ENCODE measurements at places on chromosomes 4 and X.
A peak's percentile ranks its signal among the peaks of the same experiment; 100 is the strongest.

- peak; percentile 2 for DNase-seq
Observed at GRCh38 chr4:180665994-180666824, 1577.0 kb upstream of the TENM3 start.

DNA sequence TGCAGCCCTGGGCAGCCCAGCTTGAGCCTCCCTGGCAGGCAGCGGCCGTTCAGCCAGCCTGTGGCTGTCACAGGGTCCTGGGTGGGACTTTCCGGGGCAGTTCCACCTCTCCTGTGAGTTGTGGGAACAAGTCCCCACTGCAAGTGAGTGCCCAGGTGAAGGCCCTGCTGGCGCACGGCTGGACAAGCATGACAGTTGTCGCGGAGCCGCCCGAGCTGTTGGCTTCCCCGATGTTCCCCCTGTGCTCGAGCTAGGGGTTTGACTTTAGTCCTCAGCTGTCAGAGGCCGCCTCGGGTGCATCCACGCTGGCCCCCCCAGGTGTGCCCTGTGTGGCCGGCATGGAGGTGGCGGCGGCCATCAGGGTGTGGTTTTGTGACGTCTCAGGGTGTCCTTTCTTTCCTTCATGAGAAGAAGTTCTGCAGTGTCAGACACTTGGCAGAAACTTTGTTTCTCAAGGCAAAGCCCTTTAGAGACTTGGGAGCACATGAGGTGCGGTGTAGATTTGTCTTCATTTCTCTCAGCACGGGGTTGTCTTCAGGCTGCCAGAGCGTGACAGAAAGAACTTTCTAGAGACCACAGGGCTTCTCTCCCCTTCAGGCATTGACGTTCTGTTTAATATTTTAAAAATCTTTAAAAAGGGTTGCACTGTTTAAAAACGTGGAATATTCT lies 69.4 kb upstream of the HGFAC start:
- no peak for DNase-seq

GRCh38 chr4:123777373-123777772 lies 380.8 kb downstream of the SPRY1 start:
- no peak for DNase-seq

DNA sequence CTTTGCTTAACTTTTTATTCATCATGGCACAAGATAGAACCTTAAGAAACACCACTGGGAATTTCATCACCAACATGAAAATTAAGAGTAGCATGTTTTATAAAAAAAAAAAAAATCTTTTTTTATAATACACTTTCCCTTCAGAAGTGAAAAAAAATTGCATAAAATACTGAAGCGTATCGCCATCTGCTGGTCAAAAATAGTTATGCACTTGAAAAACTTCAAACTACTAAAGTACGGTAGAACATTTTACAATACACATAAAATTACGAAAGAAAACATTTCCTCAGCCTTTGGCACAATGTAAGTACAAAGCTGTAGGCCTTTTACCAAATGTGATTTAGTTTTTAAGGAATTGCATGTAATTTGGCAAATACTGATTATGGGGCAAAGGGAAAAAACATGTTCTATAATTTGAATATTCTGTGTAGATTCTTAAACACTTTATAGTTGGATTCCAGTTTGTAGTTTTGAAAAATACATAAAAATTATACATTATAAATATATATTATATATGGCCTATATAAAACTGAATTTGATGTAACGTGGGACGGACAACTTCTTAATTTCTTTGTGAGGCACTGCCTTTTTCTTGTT lies 26.5 kb downstream of the HCCS start:
- DNase-seq: no peak

DNA sequence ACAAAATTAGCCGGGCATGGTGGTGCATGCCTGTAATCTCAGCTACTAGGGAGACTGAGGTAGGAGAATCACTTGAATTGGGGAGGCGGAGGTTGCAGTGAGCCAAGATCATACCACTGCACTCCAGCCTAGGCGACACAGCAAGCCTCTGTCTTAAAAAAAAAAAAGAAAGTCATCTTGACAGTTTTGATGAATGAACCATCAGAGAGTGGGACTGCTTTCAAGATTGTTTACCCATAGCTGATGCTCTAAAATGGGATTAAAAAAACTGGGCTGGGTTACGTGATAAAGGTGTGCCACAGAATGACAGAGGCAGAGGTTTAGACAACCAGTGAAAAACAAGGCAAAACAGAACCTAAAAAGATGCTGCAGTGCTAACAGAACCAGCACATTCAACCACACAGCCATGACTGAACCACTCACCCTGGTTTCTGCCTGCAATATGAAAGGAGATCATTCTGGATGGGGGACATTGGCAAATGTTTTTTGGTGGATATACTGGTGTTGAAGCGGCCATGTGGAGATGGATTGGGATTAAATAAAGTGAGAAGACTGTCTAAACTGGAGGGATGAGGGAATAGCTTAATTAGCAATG lies 22.2 kb downstream of the GPAT3 start:
- DNase-seq: no peak

DNA sequence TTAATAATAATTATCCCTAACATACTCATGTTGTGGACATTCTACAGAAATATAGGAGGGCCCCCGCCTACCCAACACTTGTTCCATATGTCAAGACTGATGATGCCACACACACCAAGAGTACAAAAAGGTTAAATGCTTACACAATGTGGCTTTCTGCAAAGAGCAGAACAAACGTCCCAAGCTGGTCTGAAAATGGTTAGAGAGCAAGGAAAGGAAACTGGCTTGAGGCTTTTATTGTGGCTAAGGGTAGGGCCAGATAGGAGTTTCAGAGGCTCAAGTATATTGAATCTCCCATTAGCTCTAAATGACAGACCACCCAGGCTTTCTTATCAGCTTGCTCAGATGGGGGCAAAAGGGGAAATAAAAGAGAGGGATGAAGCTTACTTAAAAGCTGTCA lies 134.1 kb upstream of the C1QTNF7 start:
- no peak for DNase-seq

DNA sequence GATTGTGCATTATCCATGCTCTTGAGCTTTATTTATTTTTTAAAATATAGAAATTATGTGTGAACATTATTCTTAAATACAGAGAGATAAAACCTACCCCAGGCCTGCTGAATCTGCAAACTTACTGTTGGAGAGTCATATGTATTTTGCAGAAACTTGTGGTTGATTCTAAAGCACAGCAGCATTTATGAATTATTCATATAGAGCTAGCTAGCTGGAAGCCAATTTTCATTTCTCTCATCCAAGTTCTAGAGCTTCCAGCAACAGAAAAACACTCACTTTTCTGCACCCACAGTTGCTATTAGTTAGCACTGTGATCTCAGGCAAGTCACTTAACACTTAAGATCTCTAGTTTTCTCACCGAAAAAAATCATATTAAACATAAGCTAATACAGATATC lies 479.5 kb upstream of the FAM47C start:
- DNase-seq: no peak

DNA sequence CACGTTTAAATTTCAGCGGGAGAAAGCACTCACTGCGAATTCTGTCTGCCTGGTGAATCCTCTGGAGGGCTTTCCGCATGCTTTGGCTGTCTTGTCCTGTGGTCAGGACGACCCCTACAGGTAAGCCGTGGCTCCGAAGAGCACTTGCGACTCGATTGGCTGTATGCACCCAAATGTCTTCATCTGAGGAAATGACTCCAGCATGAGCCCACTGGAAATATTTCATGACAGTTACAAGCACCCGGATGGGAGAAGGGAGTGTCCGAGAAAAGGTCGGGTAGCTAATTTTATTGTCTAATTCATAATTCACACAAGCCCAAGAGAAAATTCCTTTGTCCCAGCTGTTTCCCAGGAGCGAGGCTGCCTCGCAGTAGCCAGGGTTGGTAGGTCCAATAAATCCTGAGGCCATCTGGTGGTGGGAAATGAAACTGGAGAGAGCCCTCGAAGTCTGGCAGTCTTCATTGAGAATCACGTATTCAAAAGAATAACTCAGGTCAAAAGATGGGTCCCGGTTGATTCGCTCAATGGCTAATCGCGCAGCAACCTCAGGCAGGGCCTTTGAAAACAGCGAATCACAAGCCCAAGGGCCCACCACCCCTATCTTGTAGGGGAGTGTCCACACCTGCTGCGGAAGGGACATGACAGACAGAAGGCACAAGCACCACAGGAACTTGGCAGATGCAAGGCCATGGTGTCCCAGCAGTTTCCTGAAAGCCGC lies 6.6 kb downstream of the GUCY2F start:
- peak; percentile 33 for DNase-seq

GRCh38 chr4:127788517-127788916 lies 6.4 kb downstream of the HSPA4L start:
- no peak for DNase-seq

DNA sequence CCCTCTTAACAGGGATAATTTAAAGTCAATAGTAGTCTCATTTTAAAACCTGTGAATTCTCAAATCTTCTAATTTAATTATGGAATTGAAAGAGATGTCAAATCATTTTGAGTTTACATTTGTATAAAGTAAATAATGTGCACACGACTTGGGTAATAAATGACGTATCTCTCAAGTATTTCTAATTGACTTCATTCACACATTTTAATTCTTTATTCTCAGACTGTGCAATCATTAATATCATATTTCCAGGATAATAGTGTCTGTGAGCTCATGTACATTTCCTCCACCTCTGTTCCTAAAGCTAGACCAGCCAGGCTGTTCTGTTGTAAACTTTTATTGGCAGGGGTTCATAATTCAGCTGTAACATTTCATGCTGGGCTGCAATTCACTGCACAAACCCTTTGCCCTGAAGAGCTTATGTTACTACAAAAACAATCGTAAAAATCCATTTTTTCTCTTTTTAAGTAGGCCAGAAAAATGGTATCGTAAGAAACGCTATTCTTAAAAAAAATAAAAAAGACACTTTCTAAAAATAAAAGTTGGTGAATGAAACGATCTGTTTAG lies 1103.1 kb upstream of the TENM3 start:
- DNase-seq: no peak

GRCh38 chrX:40154853-40155588 lies 57.3 kb upstream of the BCOR start:
- DNase-seq: no peak

- DNase-seq: no peak
Observed at GRCh38 chrX:2696698-2697215, 5.7 kb downstream of the CD99 start.

- DNase-seq: no peak
Observed at GRCh38 chr4:143606480-143606879, 93.0 kb downstream of the SMARCA5 start.

GRCh38 chr4:123488916-123489315 lies 92.3 kb downstream of the SPRY1 start:
- DNase-seq: no peak

DNA sequence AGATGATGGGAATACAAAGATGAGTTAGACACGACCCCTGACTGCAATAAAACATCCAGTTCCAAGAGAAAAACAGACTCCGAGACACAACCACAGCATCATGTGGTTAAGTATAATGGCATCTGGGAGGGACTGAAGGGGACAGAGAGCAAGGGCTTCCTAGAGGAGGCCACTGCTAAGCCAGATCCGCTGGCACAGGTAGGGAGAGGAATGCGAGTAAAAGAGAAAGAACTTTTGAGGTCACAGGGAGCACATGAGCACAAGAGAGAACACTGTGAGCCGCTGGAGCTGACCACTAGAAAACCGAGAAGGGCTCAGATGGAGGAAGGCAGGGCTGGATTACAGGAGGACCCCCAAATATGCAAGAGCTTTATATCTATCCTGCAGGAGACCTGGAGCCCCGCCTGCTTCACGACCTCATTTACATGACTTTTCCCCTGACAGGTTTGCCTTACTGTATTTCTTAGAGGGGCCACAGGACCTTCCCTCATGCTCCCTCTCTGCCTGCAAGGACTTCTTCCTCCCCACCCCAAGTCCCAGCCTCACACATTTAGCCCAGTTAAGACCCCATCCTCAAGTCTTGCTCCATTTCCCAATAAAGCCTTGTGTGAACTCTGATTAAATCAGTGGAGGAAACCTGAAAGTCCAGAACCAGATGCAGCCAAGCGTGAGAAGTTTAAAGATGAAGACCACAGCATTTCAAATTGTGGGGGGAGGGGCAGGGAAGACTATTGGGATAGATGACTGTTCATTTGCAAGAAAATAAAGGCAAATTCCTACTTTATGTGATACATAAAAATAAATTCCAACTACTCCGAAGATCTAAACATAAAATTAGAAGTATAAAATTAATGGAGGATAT lies 29.6 kb downstream of the MFAP3L start:
- DNase-seq: no peak

DNA sequence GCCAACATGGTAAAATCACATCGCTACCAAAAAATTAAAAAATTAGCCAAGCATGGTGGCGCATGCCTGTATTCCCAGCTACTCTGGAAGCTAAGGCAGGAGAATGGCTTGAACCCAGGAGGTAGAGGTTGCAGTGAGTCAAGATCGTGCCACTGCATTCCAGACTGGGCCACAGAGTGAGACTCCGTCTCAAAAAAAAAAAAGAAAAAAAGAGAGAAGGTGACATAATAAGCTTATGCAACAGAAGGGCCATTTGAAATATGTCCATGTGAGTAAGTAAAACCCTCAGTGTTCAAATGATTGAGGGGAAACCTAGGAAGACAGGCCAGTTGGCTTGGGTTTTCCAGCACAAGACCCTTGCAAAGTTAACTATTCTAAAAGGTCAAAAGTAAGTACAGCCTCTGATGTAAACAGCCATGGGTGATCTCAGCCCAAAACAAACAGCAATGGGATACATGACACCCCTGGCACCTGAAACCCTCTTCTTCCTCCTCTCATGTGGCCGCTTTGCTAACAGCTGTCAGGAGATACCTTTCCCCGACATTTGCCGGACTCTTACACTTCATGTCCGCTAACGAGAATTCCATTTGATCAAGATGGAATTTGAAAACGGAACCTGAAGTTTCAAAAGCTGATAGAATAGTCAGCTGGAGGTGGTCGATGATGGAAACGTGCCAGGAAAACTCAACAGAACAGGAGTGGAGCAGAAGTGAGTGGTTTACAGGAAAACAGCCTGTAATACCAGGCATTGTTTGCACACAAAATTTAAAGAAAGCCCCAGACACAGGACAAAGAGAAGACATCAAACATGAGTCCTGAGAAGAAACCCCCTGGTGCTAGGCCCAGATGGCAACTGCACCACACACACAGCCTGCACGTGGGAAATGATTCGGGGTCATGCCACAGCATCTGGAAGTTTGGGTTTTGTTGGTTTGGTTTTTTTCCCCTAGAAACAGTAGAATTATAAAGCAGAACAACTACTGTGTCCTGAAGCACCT lies 93.0 kb upstream of the STS start:
- DNase-seq: no peak

DNA sequence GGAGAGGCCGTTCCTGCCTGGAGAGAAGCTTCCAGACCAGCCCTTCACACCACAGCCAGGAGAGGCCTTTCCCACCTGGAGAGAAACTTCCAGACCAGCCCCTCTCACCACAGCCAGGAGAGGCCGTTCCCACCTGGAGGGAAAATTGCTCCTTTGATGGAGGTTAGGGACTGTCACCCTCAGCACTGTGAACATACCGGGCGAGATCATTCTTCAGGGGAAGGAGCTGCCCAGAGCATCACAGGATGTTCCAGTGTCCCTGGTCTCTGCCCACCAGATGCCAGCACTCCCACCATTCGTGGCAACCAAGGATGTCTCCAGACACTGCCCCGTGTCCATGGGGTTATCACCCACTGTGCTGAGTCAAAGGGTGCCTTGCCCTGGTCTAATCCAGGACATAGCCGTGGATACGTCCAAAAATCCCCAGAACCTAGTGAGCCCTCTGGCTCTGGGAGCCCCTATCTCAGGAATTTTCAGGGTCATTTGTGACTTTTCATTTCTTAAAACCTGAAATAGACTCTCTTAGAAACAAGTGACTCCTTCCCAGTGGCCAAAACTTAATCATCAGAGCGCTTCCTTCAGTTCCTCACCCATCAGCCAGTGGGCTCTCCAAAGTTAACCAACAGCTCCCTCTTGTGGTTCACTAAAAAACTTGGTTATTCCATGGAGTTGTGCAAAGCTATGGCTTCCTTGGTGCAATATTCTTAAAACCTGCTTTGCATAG lies 80.2 kb downstream of the CRMP1 start:
- DNase-seq: no peak

- DNase-seq: no peak
Observed at GRCh38 chrX:42384956-42385355, 393.0 kb downstream of the PPP1R2C start.
